ENCODE measurements at places on chromosomes 12 and 14.
A peak's percentile ranks its signal among the peaks of the same experiment; 100 is the strongest.

- H3K36me3 ChIP-seq: peaks cover 6% of the 10 kb centered on the region
- H3K4me1 ChIP-seq: peaks cover 12% of the 10 kb centered on the region
- H3K27me3 ChIP-seq: peaks cover 58% of the 10 kb centered on the region
- H3K4me3 ChIP-seq: peak overlapping the region; percentile 87
Measured at GRCh38 chr12:120640861-120641833, 721 bp downstream of the CABP1 start.

- peaks cover 2% of the 10 kb centered on the region for H3K36me3 ChIP-seq
- no peaks in the 10 kb centered on the region for H3K4me1 ChIP-seq
- DNase-seq: no peak
- peaks cover 51% of the 10 kb centered on the region for H3K27me3 ChIP-seq
- H3K4me3 ChIP-seq: no peak overlapping the region
Measured at GRCh38 chr12:116662612-116663144, 75.2 kb downstream of the SPRING1 start.

- no peaks in the 10 kb centered on the region for H3K27me3 ChIP-seq
- H3K4me1 ChIP-seq: peaks cover 35% of the 10 kb centered on the region
- H3K27ac ChIP-seq: no peak overlapping the region
Measured at GRCh38 chr14:31942166-31942841, 134.8 kb upstream of the ARHGAP5 start.

DNA sequence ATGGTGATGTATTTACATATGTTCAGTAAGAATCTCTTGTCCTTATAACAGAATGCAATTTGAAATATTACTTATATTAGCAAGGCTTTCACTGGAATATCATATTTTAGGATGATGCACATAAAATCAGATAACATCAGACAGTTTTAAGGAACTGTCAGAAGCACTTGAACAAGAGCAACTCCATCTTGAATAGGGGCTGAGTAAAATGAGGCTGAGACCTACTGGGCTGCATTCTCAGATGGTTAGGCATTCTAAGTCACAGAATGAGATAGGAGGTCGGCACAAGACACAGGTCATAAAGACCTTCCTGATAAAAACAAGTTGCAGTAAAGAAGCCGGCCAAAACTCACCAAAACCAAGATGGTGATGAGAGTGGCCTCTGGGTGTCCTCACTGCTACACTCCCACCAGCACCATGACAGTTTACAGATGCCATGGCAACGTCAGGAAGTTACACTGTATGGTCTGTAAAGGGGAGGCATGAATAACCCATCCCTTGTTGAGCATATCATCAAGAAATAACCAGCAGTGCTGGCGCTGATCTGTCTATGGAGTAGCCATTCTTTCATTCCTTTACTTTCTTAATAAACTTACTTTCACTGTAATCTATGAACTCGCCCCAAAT lies 27.6 kb upstream of the ETV6 start:
- H3K4me1 ChIP-seq: peaks cover 5% of the 10 kb centered on the region
- H3K36me3 ChIP-seq: no peaks in the 10 kb centered on the region
- no peak for DNase-seq
- H3K4me3 ChIP-seq: no peak overlapping the region

GRCh38 chr12:26704684-26705460 lies 128.1 kb downstream of the ITPR2 start:
- no peak overlapping the region for H3K27ac ChIP-seq
- H3K36me3 ChIP-seq: peaks cover 5% of the 10 kb centered on the region
- no peak for DNase-seq
- no peak overlapping the region for H3K4me3 ChIP-seq
- H3K27me3 ChIP-seq: no peaks in the 10 kb centered on the region
- H3K4me1 ChIP-seq: no peaks in the 10 kb centered on the region

DNA sequence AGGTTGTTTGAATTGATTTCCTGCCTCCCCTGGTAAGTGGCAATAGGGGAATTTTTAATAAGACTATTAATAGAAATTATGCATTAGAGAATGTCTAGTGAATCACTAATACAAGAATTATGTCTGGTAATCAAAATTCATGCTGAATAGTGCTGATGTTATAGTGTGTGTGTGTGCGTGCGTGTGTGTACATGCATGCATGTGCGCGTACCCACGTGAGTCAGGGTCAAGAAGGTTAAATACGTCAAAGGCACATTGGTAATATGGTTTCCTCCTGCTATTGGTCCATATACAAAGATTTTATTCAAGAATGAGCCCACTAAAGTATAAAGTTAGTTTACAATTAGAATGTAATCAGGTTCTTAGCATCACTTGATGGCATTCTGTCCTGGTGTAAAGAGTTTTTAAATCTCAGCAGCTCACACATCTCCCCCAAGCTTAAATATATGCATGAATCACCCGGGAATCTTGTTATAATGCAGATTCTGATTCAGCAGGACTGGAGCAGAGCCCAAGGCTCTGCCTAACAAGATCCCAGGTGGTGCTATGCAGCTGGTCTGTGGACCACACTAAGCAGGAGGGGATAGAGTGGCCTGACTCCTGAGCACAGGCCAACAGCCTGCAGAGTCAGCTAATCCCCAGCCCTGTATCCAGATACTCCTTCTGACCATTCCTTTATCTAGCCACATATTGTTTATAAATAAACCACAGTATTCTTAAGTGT lies 43.9 kb downstream of the TTC9 start:
- no peak overlapping the region for H3K27ac ChIP-seq
- DNase-seq: no peak

DNA sequence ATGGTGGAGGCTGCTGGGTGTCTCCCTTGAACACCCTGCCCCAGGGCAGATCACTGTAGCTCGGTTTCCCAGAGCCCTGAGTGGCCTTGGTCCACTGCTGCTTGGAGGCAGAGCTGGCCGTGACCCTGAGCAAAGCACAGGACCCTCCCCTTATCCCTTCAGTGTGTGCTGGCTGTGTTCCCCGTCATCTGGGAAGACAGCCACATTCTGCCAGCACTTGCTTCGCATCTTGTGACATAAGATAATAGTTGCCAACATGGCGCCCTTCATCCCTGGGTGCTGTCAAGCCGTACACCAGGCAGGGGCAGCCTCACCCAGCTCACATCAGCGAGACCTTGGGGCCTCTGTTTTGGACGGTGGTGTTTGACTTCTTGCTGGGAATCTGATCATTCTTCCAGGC lies 12.1 kb upstream of the ALDH2 start:
- no peaks in the 10 kb centered on the region for H3K27me3 ChIP-seq
- DNase-seq: no peak
- no peak overlapping the region for H3K4me3 ChIP-seq
- H3K27ac ChIP-seq: no peak overlapping the region

DNA sequence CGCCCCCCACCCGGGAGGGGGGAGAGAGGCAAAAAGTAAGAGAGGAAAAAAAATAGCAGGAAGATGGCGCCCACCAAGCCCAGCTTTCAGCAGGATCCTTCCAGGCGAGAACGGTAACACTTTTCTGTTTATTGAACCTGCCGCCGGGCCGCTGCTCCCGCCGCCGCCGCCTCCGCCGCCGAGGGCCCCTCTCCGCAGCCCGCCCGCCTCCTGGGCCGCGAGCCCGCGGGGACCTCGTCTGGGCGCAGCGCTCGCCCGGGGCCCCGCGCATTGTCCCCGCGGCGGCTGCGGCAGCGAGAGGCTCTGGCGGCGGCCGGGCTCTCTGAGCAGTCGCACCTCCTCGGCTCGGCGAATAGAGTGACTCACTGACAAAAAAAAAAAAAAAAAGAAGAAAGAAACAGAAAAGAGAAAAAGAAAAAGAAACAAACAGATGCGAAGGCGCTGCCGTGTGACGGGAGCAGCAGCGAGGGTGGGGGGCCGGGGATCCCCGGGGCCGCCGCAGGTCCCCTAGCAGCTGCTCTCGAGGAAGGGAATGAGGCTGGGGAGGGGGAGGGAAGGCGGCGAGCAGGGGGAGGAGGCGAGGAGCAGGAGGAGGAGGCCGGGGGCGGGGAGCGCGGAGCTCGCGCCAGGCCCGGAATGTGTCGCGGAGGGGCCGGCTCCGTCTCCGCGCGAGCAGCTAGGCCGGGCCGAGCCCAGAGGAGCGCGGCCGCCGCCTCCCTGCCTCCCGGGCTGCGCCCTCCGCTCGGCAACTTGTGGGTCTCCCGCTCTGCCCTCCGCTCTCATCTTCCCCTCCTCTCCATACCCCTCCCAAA lies 781 bp downstream of the NPAS3 start:
- peak overlapping the region; percentile 90 for H3K4me3 ChIP-seq
- no peak for DNase-seq
- peaks cover 14% of the 10 kb centered on the region for H3K4me1 ChIP-seq

DNA sequence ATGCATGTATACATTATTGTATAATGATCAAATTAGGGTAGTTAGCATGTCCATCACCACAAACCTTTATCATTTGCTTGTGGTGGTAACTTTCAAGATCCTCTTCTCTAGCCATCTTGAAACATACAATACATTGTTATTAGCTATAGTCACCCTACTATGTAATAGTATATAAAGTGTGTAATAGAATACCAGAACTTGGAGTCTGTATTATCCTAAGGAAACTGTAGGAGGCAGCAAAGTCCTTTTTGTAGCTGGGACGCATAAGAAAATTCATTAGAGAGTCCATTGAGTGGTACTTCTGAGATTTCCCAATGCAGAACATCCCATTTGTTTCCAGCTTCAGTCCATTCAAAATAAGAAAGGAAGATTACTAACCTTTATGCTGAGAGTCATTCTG lies 325.9 kb upstream of the LRFN5 start:
- H3K4me3 ChIP-seq: no peak overlapping the region
- no peaks in the 10 kb centered on the region for H3K27me3 ChIP-seq
- no peak overlapping the region for H3K27ac ChIP-seq
- no peaks in the 10 kb centered on the region for H3K36me3 ChIP-seq
- H3K4me1 ChIP-seq: no peaks in the 10 kb centered on the region

- no peak overlapping the region for H3K27ac ChIP-seq
- no peak overlapping the region for H3K4me3 ChIP-seq
- no peaks in the 10 kb centered on the region for H3K4me1 ChIP-seq
- H3K36me3 ChIP-seq: no peaks in the 10 kb centered on the region
- no peaks in the 10 kb centered on the region for H3K27me3 ChIP-seq
Measured at GRCh38 chr12:25925064-25925463, 33.4 kb upstream of the RASSF8 start.

GRCh38 chr12:125331342-125332052 lies 266.3 kb downstream of the AACS start:
- H3K4me3 ChIP-seq: no peak overlapping the region
- no peaks in the 10 kb centered on the region for H3K36me3 ChIP-seq
- H3K4me1 ChIP-seq: no peaks in the 10 kb centered on the region
- no peak overlapping the region for H3K27ac ChIP-seq
- DNase-seq: no peak
- H3K27me3 ChIP-seq: peaks cover 65% of the 10 kb centered on the region

GRCh38 chr12:107296681-107297089 lies 203.3 kb upstream of the CRY1 start:
- DNase-seq: no peak
- no peak overlapping the region for H3K4me3 ChIP-seq
- no peaks in the 10 kb centered on the region for H3K27me3 ChIP-seq
- H3K27ac ChIP-seq: no peak overlapping the region
- peaks cover 5% of the 10 kb centered on the region for H3K4me1 ChIP-seq

DNA sequence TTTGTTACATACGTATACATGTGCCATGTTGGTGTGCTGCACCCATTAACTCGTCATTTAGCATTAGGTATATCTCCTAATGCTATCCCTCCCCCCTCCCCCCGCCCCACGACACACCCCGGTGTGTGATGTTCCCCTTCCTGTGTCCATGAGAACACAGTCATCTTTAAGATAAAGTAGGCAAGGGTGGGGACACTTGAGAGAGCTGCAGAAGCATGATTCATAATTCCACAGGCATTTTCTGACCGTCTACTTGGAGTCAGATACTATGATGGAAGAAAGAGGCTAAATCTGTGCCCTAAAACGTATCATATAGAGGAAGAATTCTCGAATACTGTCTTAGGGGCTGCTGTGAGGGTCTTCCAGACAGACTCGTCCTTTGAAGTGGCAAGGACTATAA lies 145.9 kb upstream of the VASH1 start:
- no peak overlapping the region for H3K4me3 ChIP-seq
- peaks cover 10% of the 10 kb centered on the region for H3K27me3 ChIP-seq
- H3K36me3 ChIP-seq: no peaks in the 10 kb centered on the region
- DNase-seq: no peak
- H3K4me1 ChIP-seq: no peaks in the 10 kb centered on the region

- no peak overlapping the region for H3K27ac ChIP-seq
- no peak for DNase-seq
- no peaks in the 10 kb centered on the region for H3K27me3 ChIP-seq
- H3K4me1 ChIP-seq: no peaks in the 10 kb centered on the region
Measured at GRCh38 chr14:26867171-26867757, 269.4 kb upstream of the NOVA1 start.

GRCh38 chr12:92533280-92533890 lies 169.4 kb upstream of the PLEKHG7 start:
- no peak overlapping the region for H3K4me3 ChIP-seq
- H3K27me3 ChIP-seq: no peaks in the 10 kb centered on the region
- no peaks in the 10 kb centered on the region for H3K36me3 ChIP-seq
- DNase-seq: no peak
- no peak overlapping the region for H3K27ac ChIP-seq
- no peaks in the 10 kb centered on the region for H3K4me1 ChIP-seq

DNA sequence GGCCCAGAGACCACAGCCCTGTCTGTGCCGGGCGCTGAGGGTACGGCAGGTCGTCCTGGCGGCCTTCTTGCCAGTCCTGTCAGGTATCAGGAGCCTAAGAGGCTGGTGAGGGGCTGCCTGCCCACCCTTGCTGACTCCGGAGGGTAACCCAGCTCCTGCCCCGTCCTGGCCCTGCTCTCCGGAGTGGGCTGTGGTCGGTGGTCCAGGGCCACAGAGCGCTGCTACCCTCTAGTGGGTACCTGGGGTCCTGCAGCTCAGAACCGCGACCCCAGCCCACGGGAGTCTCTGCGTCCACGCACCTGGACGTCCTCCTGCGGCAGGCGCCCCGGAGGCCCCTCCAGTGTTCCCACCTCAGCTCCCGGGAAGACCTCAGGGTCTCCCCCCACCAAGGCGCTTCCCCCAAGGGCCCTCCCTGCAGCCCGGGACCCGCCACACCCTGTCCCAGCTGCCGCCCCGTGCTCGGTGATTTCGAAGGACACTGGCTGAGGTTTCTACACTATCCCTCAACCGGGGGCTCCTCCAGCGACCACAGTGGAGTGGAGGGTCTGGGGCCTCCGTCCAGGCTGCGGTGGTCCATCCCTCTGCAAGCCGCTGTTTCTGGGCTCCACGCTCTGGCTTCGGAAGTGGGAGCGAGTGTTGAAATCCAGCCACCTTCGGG lies 75.9 kb upstream of the FBRSL1 start:
- no peak overlapping the region for H3K27ac ChIP-seq
- no peak overlapping the region for H3K4me3 ChIP-seq
- H3K27me3 ChIP-seq: no peaks in the 10 kb centered on the region
- peaks cover 5% of the 10 kb centered on the region for H3K4me1 ChIP-seq
- no peak for DNase-seq

GRCh38 chr12:78888568-78888967 lies 24.0 kb downstream of the SYT1 start:
- H3K27ac ChIP-seq: no peak overlapping the region
- no peak overlapping the region for H3K4me3 ChIP-seq
- H3K36me3 ChIP-seq: no peaks in the 10 kb centered on the region
- no peak for DNase-seq

- H3K27ac ChIP-seq: peak overlapping the region; percentile 92
- H3K4me1 ChIP-seq: peaks cover 60% of the 10 kb centered on the region
- H3K27me3 ChIP-seq: no peaks in the 10 kb centered on the region
Measured at GRCh38 chr14:61444215-61444768, 122.9 kb downstream of the PRKCH start.

GRCh38 chr12:76836633-76837032 lies 42.2 kb downstream of the CSRP2 start:
- no peak overlapping the region for H3K4me3 ChIP-seq
- no peak overlapping the region for H3K27ac ChIP-seq
- peaks cover 3% of the 10 kb centered on the region for H3K4me1 ChIP-seq
- no peaks in the 10 kb centered on the region for H3K36me3 ChIP-seq
- no peak for DNase-seq

- peak overlapping the region; percentile 67 for H3K27ac ChIP-seq
- peaks cover 29% of the 10 kb centered on the region for H3K4me1 ChIP-seq
- H3K4me3 ChIP-seq: peak overlapping the region; percentile 84
- H3K36me3 ChIP-seq: peaks cover 4% of the 10 kb centered on the region
- no peak for DNase-seq
Measured at GRCh38 chr14:94028450-94028826, 2.3 kb downstream of the OTUB2 start.

All from T-helper 17 cell (primary cell).